ENCODE measurements at places on chromosomes 13 and 19. TPM values are rescaled to one million over a fixed set of nuclear protein-coding genes. Genes with fewer than 3 reads are reported as not detected.

Gene ADGRE3
- not detected for total RNA-seq

Gene KLK12
- not detected for total RNA-seq

Gene ZNF844
- total RNA-seq, result 20.1 TPM

Gene EBI3
- 1.5 TPM for total RNA-seq

Gene ZNF549
- 12.2 TPM for total RNA-seq

Gene DLL3
- not detected for total RNA-seq

Gene ZNF266
- total RNA-seq, result 40.5 TPM

Gene NR1H2
- 64.5 TPM for total RNA-seq

Gene F10
- total RNA-seq, result 9.4 TPM

Gene SRRM5
- total RNA-seq, result 1.0 TPM

DNA sequence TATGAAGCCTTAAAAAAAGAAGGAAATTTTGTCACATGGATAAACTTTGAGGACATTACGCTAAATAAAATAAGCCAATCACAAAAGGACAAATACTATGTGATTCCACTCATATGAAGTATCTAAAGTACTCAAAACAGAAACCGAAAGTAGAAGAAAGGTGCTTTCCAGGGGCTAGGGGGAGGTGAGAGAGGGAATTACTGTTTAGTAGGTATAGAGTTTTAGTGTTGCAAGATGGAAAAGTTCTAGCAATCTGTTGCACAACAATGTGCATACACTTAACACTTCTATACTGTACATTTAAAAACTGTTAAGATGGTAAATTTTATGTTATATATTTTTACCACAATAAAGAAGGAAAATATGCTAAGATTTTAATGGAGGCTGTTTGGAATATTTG lies 83.0 kb downstream of the POLR1D start:
- no peak for DNase-seq

GRCh38 chr19:4639531-4640246 lies 373 bp downstream of the TNFAIP8L1 start:
- DNase-seq, result peak; percentile 53

GRCh38 chr13:25901460-25902376 lies 150.1 kb downstream of the SHISA2 start:
- DNase-seq, result no peak

DNA sequence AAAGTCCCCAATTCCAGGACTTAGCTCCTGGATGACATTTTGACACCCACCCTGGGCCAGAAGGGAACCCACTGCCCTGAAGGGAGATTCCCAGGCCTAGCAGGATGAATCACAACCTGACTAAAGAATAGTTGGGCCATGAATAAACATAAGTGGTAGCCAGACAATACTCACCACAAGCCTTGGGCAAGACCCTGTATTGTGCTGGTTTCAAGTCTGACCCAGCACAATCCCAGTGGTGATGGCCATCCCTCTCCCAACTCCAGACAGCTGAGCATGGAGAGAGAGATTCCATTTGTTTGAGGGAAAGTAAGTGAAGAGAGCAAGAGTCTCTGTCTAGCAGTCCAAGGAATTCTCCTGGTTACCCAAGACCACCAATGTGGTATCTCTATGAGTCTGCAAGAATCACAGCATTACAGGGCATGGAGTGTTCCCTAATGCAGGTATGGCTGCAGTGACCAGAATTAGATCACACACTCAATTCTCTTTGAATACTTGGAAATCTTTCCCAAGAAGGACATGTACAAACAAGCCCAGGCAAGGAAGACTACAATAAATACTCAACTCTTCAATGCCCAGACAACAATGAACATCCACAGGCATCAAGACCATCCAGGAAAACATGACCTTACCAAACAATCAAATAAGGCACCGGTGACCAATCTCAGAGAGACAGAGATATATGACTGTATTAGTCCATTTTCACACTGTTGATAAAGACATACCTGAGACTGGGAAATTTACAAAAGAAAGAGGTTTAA lies 158.0 kb downstream of the VWA8 start:
- DNase-seq, result no peak

GRCh38 chr13:97307882-97308624 lies 85.9 kb downstream of the MBNL2 start:
- DNase-seq, result no peak

DNA sequence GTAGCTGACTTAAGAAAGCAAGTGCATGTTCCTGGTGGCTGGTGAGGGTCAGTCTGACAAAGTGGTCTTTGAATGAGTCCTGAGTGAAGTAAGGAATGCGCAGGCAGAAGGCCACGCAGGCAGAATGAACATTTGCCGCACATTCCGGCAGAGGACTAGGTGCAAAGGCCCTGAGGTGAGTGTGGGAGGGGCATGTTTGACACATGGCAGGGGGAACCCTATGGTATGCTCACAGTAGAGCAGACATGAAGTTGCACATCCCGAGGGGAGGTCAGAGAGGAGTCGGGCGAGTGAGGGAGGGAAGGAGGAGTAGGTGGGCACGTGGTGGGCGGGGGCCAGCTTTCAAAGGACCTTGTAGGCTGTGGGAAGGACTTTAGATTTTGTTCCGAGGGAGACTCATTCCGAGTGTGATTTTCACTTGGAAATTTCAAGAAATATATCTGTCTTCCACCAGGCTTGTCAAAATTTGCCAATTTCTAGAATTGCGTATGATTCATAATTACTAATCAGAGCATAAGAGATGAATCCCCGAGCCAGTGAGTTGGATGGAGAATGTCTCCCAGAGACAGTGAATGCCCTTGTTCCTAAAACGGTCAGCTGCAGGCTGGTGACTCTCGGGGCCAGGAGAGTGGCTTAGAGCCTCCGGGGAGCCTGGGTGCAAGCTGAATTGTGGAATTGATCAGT lies 40.3 kb downstream of the ERICH6B start:
- no peak for DNase-seq

- DNase-seq, result no peak
These were observed 17.2 kb upstream of the TNFSF14 start for GRCh38 chr19:6687114-6687513.

DNA sequence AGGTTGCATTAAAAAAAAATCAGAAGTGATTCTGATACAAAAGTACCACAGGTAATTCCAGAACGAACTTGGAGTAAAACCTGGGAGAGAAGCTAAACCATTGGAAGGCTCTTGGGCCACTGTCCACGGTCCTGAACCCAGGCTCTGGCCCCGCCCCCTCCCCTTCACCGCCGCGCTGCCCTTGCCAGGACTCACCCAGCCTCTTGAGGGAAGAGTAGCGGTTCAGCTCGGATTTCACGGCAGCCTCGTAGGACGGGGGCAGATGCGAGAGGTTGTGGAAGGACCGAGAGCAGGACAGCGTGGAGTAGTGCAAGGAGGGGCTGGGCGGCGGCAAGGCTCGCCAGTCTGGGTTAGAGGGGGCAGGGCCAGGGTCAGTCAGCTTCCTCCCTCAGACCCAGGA lies 5.7 kb downstream of the SHISA7 start:
- no peak for DNase-seq

- peak; percentile 45 for DNase-seq
These were observed 4.7 kb downstream of the EEF2 start for GRCh38 chr19:3980353-3981251.

- DNase-seq, result no peak
These were observed 20.0 kb downstream of the CILP2 start for GRCh38 chr19:19558055-19558454.

GRCh38 chr13:84366506-84366905 lies 484.2 kb upstream of the SLITRK1 start:
- DNase-seq, result no peak

DNA sequence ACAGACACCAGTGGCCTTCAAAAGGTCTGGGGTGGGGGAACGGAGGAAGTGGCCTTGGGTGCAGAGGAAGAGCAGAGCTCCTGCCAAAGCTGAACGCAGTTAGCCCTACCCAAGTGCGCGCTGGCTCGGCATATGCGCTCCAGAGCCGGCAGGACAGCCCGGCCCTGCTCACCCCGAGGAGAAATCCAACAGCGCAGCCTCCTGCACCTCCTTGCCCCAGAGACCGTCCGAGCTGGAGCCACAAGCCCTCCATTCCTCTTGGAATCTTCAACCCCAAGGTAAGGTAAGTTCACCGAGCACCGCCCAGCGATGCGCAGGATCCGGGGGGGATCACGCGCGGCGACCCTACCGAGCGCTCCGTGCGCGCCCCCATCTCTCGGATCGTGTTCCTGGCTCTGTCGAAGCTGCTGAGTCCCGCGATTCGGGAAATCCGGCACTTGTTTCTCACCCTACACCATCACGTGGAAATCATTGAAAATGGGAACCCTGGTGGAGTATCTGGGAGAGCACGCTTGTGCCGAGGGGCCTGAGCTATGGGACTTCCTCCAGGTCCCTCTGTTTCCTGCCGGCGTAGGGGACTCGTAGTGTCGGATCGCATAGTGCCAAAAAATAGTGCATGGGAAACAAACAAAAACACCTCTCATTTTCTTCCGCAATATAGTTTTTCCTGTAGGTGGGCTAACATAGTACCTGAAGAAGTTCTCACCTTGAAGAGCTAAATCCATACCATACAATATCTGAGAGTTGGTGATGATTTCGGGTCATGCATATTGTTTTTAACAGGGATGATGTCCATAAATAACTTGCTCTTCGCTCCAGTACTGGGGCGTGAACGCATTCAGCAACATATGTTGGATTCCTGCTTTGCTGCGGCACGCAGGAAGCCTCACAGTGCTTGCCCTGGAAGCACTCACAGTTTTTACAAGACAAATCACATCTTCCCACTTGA lies 9.3 kb downstream of the PDX1 start:
- DNase-seq, result no peak

GRCh38 chr13:33472446-33472845 lies 186.9 kb upstream of the STARD13 start:
- DNase-seq, result no peak

GRCh38 chr19:34639491-34640085 lies 37.4 kb downstream of the SCGB2B2 start:
- peak; percentile 71 for DNase-seq

DNA sequence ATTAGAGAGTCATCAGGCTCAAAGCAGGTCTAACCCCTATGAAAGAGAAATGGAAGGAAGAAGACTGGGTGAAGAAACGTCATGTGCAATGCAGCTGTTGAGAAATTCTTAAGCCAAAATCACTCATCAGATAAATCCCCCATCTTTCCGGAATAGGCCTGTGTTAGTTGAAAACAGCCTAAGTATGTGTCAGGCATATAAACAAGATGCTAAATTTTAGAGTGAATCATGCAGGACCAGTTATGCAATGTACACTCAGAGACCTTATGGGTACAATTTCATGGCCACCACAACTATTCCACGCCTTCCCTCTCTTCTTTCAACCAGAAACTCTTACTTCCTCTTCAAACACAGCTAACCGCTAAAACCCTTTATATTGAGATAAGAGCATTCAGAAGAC lies 717.7 kb upstream of the ATXN8OS start:
- DNase-seq, result no peak

GRCh38 chr19:7542556-7543348 lies 7.2 kb downstream of the PNPLA6 start:
- no peak for DNase-seq

DNA sequence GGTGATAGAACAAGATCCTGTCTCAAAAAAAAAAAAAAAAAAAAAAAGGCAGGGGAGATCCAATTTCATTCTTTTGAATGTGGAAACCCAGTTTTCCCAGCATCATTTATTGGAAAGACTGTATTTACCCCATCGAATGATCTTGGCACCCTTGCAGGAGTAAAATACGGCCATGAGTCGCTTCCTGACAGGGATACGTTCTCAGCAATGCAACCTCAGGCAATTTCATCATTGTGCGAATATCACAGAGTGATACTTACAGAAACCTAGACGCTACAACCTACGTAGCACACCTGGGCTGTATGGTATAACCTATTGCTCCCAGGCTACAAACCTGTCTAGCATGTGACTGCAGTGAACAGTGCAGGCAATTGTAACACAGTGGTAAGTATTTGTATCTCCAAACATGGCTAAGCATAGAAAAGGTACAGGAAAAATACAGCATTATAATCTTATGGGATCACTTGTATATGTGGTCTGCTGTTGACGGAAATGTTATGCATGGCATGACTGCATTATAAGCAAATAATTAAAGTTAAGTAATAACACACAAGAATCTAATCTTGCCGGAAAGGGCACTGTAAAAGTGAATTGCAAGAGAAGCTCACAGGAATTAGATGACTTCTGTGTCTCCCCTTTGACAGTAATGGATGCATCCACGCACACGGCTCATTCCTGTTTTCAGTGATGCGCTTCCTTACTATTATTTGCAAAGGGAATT lies 24.1 kb downstream of the RFX2 start:
- no peak for DNase-seq

GRCh38 chr13:71149498-71150363 lies 717.3 kb downstream of the DACH1 start:
- no peak for DNase-seq

DNA sequence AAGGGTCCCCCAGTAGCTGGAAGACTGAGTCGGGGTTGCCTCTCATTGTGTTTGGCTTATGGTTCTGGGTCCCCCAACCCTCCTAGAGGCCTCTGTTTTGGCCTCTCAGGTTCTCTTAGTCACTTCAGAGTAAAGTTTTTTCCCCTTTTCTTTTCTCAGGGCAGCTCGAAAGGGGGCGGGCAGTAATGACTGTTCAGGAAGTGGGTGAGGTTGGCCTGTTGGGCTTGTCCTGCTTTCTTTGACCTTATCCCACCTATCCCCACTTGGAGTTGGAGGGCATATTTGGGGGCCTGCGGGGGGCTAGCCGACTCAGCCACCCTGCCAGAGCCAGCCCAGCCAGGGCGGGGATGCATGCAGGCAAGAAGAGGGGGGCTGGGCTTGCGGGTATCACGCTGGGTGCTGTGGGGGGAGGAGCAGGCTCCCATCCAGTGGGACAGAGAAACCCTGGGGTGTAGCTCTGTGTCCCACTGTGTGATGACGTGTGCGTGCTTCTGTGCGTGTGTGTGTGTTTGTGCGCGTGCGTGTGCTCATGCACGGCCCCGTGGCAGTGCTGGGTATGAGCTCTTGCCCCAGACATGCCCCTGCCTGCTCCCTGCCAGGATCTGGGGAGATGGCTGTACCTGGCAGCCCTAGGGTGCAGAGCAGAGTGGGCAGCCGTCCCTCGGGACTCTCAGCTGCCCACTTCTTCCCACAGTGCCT lies 1.4 kb downstream of the CIC start:
- DNase-seq, result peak; percentile 78

DNA sequence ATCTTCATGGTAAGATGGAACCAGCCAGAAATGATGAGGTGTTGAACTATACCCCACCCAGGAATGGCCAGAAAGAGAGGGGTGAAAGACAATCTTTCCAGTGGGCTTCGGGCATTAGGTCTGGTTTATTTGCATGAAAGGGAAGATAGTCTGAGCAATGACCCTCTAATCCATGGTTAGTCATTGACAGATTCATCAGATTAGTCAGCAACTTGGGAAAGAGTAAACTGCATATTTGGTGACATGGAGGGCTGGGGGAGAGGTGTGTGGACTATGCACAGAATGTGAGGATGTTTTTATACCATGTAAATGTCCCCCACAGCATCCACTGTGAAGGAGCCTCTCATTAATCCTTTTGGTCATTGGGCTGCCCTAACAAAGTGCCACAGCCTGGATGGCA lies 30.1 kb upstream of the USP12 start:
- no peak for DNase-seq

All from ureter (tissue), 1 donor.